ENCODE measurements at places on chromosomes 16 and 17. TPM values are rescaled to one million over a fixed set of nuclear protein-coding genes. Genes with fewer than 3 reads are reported as not detected.

DNA sequence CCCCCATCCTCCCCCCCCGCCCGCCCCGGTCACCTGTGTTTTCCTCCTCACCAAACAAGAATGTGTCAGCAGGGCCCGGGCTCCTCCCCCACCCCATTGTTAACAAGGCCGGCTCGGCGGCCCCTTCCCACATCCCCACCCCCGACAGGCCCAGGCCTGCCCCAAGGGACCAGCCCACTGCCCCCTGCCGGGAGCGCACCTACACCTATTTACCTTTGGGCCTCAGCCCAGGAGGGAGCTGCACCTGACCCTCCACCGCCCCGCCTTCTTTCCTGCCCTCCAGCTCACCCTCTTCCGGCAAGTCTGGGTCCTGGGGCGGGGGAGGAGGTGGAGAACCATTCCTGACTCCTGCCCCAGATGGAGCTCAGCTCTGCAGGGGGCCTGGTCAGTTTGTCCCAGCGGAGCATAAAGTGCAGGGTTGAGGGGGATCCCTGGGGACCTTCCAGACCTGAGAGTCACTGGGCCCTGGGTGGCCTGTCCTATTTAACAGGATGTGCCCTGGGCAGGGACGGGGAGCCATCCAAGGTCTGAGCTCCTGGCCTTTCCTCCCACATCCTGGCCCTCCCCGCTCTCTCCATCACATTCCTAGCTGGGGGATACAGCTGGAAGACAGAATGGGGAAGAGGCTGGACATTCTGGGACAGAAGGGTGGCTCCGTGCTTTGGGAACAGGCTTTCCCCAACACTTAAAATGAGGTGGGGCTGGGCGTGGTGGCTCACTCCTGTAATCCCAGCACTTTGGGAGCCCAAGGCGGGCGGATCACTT is 8.3 kb downstream of the FOXJ1 start:
- no peak overlapping the region for H3K27ac ChIP-seq
- no peaks in the 10 kb centered on the region for H3K4me1 ChIP-seq
- no peaks in the 10 kb centered on the region for H3K27me3 ChIP-seq
- H3K4me3 ChIP-seq, result no peak overlapping the region
- no peak for DNase-seq

- no peak overlapping the region for H3K27ac ChIP-seq
- no peaks in the 10 kb centered on the region for H3K27me3 ChIP-seq
- DNase-seq, result no peak
- no peaks in the 10 kb centered on the region for H3K4me1 ChIP-seq
Measured at GRCh38 chr17:76363107-76363842, 9.6 kb upstream of the PRPSAP1 start.

DNA sequence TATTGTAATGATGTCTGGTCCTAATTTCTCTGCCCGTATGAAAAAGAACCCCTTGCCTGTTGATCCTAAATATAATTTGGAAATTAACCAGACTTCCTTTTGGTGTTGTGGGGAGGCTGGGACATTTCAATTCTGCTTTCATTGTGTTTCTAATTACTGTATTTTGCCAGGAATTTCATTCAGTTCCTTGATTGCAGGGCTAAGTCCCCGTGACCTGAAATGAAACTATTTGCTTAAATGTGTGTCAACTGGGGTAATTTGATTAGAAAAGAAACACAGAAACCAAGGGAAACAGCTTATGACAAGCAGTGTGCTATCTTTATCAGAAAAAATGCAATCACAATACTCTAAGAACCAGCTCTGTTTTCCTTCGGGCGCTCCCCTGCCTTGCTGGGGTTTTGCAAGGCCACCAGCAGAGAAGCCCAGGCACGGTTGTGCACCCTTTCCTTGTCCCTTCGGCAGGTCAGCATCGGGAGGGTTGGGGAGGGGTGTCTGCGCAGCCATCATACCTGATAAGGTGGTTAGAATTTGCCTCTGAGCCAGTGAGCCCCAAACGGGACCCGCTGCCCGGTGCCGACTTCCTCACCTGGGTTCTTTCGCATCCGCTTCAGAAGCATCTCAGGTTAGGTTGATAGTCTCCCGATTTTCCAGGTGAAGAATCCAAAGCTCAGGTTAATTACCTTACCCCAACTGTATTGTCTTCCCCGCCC is 19.4 kb downstream of the KLHL36 start:
- H3K27ac ChIP-seq, result no peak overlapping the region
- no peaks in the 10 kb centered on the region for H3K4me1 ChIP-seq
- H3K4me3 ChIP-seq, result no peak overlapping the region
- no peak for DNase-seq
- peaks cover 16% of the 10 kb centered on the region for H3K36me3 ChIP-seq
- no peaks in the 10 kb centered on the region for H3K27me3 ChIP-seq

- no peak overlapping the region for H3K27ac ChIP-seq
- DNase-seq, result no peak
- no peaks in the 10 kb centered on the region for H3K27me3 ChIP-seq
Measured at GRCh38 chr17:82327289-82327688, 6.3 kb downstream of the SECTM1 start.

DNA sequence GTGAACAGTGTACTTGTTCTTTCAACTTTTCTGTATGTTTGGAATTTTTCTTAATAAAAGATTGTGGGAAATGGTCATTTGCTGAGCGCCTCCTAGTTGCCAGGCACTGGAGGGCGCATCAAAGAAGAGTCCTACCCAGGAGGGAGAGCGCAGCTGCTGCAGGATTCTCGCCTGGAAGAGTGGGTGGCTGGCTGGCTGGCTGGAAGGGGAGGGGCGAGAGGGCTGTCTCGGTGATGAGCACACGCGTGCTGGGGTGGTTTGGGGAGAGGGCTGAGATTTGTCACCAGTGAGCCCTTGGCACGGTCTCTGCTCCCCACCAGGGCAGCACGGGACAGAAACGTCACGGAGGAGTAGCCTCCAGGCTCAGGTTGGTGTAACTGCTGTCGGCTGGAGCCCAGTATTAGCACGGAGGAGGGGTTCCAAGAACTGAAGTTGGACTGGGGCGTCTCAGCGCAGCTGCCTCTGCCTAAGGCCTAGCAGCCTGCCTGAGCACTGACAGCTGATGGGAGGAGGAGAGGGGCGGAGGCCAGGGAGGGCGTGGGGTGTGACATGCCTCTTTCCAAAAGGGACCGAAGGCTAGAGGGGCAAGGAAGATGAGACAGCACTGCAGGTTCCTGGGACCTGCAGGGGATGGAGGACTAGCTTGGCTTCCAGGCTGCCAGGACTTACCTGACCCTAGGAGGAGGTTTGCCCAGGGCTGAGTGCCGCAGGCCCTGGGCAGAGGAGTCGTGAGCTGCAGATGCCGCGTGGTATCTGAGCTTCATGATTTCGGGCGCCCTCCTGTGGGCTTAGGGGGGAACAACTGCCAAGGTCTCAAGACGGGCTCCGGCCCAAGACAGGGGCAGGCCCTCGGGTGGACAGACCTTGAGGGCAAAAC is 5.7 kb downstream of the LDHD start:
- no peak overlapping the region for H3K4me3 ChIP-seq
- H3K36me3 ChIP-seq, result peaks cover 13% of the 10 kb centered on the region
- peak overlapping the region; percentile 81 for H3K27ac ChIP-seq
- no peaks in the 10 kb centered on the region for H3K27me3 ChIP-seq
- peak; percentile 88 for DNase-seq

DNA sequence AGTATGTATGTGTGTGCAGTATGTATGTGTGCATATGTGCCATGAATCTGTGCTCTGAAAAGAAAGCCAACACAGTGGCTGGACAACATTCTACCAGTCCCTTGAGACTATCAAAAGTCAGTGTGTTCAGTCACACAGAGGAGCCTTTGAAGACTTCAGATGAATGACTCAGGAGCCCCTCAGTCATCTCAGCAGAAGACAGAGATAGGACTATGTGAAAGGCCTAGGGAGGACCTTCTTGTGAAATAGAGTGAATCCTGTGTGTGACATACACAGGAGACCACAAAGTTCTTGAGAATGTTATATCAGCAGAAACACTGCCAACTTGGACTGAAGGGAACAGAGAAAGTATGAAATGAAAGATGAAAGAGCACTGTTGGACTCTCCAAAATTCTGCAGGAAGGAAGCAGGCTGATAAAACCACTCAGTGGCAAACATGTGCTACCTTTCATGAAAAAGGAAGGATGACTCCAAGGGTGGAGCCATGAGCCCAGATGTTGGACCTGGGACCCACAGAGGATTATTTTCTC is 108.4 kb downstream of the METRNL start:
- H3K27ac ChIP-seq, result no peak overlapping the region
- no peak for DNase-seq
- H3K36me3 ChIP-seq, result no peaks in the 10 kb centered on the region
- H3K4me1 ChIP-seq, result no peaks in the 10 kb centered on the region
- no peaks in the 10 kb centered on the region for H3K27me3 ChIP-seq
- H3K4me3 ChIP-seq, result no peak overlapping the region

DNA sequence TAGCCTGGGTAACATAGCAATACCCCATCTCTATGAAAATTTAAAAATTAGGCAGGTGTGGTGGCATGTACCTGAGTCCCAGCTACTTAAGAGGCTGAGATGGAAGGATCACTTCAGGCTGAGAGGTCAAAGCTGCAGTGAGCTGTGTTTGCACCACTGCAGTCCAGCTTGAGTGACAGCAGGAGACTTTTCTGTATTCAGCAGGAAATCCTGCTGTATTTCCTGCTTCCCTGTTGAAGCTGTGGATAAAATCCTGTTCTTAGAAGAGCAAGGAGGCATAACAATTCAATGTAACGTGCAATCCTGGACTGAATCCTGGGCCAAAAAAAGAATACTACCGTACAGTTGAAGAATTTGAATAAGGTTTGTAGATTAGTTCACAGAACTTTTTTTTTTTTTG is 62.2 kb downstream of the FBXL20 start:
- H3K27ac ChIP-seq, result no peak overlapping the region
- no peaks in the 10 kb centered on the region for H3K27me3 ChIP-seq
- no peaks in the 10 kb centered on the region for H3K36me3 ChIP-seq

GRCh38 chr16:63613701-63614100 is 1508.2 kb downstream of the CDH11 start:
- H3K27me3 ChIP-seq, result no peaks in the 10 kb centered on the region
- DNase-seq, result no peak
- H3K4me1 ChIP-seq, result no peaks in the 10 kb centered on the region
- no peaks in the 10 kb centered on the region for H3K36me3 ChIP-seq
- no peak overlapping the region for H3K4me3 ChIP-seq
- H3K27ac ChIP-seq, result no peak overlapping the region

DNA sequence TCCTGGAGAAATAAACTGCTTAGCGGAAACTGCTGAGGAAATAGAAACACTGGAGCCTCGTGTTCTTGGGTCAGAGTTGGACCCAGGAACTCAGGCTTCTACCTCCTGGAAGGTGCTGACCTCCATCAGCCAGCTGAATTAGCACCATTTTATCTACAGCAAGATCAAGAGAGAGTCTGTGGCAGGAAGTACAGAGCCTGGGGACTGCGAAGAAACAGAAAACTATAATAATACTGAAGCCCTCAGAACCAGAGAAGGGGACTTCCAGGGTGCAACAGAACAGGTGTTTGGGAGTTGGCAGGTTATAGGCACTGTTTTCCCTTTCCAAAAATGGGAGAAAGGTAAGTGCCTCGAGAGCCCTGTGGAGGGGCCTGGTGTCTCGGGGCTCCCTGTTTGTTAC is 379.7 kb downstream of the CA10 start:
- H3K4me1 ChIP-seq, result no peaks in the 10 kb centered on the region
- no peak overlapping the region for H3K4me3 ChIP-seq
- DNase-seq, result no peak
- H3K36me3 ChIP-seq, result no peaks in the 10 kb centered on the region

DNA sequence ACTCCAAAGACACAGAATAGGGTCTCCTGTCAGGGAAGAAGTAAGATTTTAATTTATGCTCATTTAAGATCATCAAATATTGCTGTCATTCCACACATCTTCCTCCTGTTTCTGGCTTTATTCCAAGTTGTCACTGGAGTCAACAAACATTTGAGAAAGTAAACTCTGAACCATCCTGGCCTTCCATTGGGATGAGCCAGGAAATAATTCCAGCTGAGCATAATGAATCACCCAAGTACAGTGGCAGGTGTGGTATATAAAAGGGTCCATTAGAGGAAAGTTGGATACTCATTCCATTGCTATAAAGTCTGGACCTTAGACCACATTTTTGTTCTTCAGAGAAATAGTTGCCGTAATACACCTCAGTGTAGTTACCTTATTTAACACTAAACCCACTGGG is 246.1 kb downstream of the SLC39A11 start:
- H3K27me3 ChIP-seq, result no peaks in the 10 kb centered on the region
- H3K4me3 ChIP-seq, result no peak overlapping the region
- no peaks in the 10 kb centered on the region for H3K4me1 ChIP-seq
- no peak overlapping the region for H3K27ac ChIP-seq
- no peak for DNase-seq

DNA sequence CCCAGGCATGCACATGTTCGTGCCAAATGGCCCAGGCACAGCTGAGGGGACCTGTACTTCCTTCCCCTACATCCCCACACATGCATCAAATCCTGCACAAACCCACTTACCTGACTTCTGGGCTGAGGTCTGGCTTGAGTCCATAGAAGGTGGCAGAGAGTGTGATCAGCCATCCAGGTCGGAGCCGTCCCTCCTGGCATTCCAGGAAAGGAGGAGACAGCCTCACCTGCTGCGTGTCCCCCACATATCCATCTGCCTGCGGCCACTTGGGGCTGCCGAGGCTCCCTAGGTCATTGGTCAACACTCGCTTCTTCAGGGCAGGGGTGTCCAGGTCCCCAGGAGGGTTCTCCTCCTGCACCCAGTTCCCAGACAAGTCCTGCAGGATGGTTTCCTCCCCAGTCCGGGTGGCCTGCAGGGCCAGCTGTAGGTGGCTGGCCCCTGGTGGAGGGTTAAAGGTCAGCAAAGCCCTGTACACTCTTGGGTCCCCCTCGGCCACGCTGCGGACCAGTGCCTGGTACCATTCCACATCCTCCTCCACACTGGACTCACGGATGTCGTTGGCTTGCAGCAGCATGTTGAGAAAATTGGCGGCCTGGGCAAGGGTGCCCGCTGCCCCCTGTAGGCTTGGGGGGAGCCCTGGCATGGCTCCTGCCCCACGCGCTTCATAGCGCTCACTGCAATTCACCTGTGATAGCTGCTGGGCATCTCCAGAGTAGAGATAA is 709 bp downstream of the GPR179 start:
- no peaks in the 10 kb centered on the region for H3K4me1 ChIP-seq
- no peaks in the 10 kb centered on the region for H3K27me3 ChIP-seq
- DNase-seq, result no peak
- no peak overlapping the region for H3K27ac ChIP-seq
- no peaks in the 10 kb centered on the region for H3K36me3 ChIP-seq

DNA sequence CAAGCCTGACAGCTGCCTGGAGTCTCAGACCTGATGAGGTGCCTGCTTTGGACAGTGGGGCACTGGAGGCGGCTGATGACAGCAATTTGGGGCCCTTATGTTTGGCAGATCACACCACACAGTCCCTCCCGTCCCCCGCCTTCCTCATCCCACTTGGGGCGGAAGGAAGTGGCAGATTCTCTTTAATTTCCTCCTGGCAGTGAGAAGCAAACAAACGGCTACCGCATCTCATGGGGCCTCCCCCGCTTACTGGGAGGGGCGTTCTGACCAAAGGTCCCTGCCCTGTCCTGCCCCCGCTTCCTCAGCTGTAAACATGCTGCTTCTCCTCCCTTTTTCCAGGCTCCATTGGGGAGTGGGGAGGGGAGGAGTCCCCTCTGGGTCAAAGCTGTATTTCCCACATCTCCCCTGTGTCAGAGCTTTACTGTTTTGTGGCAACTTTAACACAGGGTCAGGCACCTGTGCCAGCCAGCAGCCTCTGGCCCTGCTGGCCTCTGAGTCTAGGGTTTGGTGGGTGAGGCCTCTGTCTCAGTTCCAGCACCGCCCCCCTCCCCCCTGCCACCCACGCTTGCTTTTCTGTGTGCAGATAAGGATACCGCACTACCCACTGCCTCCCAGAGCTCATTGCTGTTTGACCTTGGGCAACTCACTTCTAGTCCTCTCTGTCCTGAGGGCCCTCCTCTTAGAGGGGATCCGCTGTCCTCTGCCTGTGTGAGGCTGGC is 5.4 kb upstream of the NFATC3 start:
- H3K4me1 ChIP-seq, result peaks cover 15% of the 10 kb centered on the region
- peak; percentile 91 for DNase-seq

SLC52A1 gene
- total RNA-seq, result not detected

ZNF23 gene
- 3.1 TPM for total RNA-seq

NPIPA3 gene
- total RNA-seq, result not detected

CIBAR2 gene
- not detected for total RNA-seq

PRR35 gene
- not detected for total RNA-seq

Measured in right lobe of liver (tissue), 6 donors.